Erythroblast (primary cell): ENCODE measurements at places on chromosomes 3 and 15.
A peak's percentile ranks its signal among the peaks of the same experiment; 100 is the strongest.

DNA sequence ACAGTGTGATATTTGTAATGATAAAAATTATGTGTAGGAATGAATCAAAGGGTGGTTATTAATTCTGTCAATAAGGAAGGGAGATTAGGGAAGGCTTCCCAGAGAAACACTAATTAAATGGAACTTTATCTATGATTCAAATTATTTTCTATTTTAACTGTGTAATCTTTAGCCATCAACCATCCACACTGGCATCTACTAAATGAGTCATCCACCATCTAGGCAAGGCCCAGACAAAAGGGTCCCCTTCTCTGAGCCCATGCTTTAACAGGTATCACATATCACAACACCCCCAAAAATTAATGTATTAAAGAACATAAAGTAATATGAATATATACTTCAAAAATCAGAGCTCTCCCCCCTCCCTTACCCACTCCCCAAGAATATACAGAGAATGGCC is 19.9 kb upstream of the TPM1 start:
- DNase-seq: no peak

DNA sequence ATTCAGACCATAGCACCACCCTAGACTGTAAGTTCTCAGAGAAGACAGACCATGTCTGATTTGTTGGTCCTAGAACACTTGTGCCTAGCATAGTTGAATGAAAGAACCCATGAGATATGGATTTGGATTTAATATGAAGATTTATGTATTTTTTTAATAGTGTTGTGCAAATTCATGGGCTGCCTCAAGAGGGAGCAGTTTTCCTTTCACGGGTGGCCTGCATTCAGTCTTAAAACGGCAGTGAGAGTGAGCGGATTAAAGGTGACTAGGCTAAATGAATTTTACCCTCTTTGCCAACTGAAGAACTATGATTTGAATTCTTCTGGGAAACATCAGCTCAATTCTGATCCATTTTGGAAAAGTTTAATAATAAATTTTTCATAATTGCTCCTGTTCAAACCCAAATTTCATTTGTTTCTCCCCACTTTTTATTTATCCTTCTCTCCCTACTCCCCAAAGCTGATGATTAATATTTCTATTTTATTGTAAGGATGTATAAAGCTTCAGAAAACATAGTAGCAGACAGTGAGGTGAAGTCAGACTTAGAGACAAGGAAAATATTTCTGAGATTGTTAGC is 67.3 kb downstream of the MORC1 start:
- DNase-seq: peak; percentile 65

DNA sequence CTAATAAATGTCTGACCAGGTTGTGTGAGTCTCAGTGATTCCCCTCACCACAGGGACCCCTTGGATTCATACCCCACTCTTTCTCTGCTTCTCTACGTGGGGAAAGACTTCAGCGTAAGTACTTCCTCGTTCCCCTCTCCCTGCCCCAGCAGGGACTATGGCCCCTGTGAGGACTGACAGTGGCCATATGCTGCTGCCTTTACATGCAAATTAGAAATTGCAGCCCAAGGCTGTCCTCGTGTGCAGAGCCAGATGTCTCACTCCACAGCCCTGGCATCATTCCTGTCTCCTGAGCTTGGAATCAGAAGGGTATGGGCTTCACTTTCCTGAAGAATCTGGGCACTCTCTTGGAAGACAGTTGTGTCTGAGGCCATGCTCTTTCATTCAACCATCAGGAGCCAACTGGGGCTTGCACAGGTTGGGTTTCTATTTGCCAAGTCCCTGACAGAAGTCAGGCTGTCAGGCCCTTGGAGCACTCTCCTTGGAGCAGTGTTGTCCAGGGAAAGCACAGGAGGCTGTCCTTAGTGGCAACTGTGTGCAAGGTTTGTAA is 30.5 kb upstream of the IQCF2 start:
- no peak for DNase-seq

DNA sequence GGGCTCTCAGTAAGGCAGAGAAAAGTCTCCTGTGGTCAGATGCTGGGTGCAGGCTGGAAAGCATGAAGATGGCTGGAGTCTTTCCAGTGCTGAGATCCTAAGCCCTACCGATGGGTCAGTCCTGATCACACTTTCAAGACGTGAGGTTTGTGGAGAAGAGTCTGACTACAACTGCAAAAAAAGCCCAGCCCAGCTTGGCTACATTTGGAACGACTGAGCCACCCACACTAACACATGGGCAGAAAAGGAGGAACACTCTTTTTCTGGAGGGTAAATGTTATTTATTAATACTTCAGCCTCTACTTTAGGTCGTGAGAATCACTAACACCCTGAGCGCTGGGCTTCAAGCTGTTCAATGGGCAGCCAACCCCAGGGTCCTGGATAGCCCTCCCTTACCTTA is 22.0 kb upstream of the C3orf22 start:
- DNase-seq: no peak

GRCh38 chr3:88267441-88267840 is 117.7 kb downstream of the C3orf38 start:
- DNase-seq: no peak

- DNase-seq: no peak
These were observed 216.2 kb downstream of the STT3B start for GRCh38 chr3:31748933-31749295.

- DNase-seq: no peak
These were observed 396.8 kb downstream of the IGSF11 start for GRCh38 chr3:118637846-118638245.

DNA sequence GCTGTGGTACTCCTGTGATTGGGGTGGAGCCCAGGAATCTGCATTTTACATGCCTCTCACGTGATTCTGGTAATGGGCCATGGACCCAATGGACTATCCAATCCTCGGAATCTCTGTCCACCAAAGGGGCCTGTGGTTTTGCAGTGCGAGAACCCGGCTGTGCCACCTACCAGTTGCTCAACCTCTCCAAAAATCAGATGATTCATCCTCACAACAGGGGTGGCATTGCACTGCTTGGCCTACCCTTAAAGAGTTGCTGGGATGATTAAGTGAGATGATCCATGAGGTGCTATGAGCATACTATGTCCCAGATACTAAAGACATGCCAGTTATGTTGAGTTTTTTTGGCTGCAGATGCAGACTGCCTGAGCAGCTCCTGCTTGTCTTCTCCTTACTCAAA is 5.1 kb downstream of the ANP32A start:
- DNase-seq: no peak

DNA sequence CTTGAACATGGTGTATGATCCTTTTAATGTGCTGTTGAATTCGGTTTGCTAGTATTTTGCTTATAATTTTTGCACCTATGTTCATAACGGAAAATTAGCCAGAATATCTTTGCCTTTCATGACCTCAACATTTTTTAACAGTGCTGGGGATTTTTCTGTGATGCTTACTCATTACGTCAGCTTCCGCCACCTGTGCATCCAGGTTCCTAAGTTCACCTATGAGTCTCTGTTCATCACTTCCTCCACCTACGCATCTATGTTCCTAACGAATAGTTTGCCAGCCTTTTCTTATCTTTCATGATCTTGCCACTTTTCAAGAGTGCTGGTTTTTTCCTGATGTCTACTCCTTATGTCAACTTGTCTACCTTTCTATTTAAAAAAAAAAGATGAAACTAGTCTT is 16.5 kb downstream of the AADACL2 start:
- DNase-seq: no peak

- no peak for DNase-seq
These were observed 163.9 kb downstream of the SMAD6 start for GRCh38 chr15:66865622-66866611.

GRCh38 chr15:78831229-78832207 is 20.3 kb upstream of the ADAMTS7 start:
- DNase-seq: no peak

GRCh38 chr15:69795601-69796000 is 302.1 kb downstream of the TLE3 start:
- no peak for DNase-seq

DNA sequence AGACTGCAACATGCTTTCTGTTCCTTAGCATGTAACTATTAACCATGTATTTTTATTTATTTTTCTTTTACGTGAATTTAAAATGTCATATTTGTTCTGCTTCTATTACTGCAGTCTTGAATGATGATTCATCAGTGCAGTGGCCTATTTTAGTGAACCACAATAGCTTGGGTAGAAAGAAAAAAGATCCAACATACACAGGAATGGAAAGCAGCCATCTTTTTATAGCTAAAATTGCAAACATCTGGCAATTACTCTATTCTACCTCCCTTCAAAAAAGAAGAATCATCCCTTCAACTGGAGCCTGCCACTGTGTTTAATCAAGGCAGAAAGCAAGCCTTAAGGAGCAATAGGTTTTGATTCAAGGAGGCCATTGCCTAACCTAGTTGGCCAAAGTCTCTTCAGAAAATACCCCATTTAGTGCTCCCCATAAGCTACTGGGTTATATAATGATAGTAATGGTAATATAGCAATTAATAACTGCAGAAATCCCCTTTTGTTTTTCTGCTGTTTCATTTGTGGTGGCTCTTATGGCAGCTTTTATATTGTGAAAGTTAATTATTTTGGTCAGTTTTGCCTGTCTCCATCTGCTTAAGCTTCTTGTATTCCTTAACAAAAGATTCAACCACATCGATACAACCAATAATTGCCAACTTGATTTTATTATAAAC is 267.3 kb downstream of the LPP start:
- DNase-seq: no peak

- no peak for DNase-seq
These were observed 71.3 kb downstream of the RASA2 start for GRCh38 chr3:141557961-141558706.

DNA sequence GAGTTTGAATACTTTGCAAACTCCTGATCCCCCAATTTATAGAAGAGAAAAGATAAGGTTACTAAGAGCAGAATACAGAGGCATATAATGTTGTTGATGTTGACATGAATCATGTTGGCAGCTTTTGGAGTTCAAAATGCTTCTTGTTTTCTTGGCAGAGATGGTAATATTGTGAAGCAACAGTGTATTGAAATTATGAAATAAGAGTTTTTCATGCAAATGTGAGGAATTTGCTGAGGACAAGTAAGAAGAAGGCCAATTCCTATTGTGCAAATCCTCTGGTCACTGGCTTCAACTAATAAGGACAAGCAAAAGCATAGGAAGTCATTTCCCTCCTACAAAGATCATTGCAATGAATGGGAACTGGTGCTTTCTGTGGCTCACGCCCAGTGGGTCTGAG is 126.9 kb upstream of the CHL1 start:
- DNase-seq: no peak

GRCh38 chr3:177602601-177603147 is 405.4 kb upstream of the TBL1XR1 start:
- no peak for DNase-seq

DNA sequence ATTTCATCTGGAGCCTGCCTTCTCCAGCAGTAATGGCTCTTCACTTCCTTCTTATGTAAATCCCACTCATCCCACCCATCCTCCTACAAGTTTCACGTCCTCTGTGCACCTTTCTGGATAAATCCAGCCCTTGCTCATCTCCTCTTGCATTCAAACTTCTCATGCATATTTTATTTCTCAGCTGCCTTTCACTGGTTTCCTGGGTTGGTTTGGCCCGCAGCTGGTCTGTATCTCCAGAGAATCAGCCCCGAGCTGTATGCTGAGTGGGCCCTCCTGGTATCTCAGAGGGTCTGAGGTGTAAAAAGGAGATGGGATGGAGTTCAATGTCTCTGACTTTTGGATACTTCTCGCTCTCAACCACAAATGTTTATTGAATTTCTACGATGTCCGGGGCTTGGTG is 248.6 kb upstream of the FEZF2 start:
- DNase-seq: no peak

DNA sequence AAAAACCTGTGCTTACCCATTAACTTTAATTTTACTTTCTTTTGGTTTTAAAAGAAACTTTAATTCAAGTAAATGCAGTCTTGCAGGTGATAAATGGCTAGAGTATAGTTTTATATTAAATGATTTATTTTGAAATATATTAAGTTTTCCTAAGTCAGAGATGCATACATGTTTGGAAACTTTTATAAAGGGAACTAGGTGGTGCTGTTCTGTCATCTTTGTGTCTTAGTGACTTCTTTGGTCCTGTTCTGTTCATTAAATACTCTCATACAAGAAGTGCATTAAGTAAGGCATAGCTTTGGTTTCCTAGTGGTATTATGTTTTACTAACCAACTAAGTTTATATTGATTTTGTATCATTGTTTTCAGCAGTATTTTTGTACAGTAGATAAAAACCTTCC is 15.6 kb downstream of the CADM2 start:
- no peak for DNase-seq

DNA sequence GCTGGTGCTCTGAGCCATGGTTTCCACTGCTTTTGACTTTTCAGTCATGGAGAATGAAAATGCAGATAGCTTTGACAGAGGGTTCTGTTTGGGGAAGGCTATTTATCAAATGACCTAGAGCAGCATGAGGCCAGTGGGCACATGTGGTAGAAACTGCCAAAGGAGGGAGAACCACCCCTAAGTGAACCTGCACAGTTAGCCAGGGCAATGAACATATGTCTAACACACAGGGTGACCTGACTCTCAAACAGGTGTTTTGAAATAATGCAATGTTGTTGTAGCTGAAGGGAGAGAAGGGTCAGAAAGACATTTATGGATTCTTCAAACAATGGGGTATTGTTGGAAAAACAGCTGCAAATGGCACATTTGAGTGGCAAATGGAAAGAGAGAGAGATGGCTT is 174.4 kb upstream of the FAM3D start:
- DNase-seq: no peak

GRCh38 chr3:152524198-152525140 is 255.7 kb downstream of the MBNL1 start:
- peak; percentile 75 for DNase-seq

DNA sequence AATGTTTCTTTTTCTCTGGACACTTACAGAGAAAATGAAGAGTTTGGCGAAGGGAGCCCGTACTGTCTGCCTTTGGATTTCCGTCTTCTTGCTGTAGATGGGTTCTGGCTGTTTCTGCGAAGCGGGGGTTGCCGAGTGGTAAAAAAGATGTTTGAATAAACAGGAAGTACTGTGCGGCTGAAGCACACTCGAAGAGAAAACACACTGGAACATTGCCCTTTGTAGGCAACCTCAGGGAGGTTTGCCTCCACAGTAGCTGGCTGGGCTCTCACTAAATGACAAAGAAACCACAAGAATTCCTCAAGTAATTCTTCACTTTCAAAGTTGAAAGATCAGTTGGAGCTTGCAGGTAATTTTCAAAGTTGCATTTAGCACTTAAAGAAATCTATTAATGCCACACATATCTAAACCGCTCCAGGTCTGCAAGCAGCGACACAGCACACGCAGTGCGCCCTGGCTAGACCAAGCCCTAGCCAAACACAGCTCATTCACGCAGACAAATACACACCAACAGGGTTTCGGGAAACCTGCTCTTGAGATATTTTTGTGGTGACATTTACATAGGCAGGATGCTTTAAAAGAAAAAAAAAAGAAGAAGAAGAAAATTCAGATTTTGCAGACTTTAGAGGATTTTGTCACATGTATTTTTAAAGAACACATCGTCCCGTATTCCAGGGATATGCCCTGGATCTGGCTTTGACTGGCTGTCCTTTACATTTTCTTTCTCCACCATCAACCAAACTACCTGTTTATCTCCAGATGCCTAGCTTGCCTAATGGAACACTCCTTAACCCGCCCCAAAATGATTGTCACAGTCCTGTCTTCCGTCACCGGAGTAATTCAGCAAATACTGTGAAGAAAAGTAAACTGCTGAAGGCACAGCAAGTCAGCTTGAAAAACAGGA is 452.8 kb downstream of the FOXP1 start:
- DNase-seq: peak; percentile 65

GRCh38 chr3:106290304-106290997 is 421.6 kb upstream of the CBLB start:
- no peak for DNase-seq

GRCh38 chr15:57562196-57562769 is 29.4 kb upstream of the MYZAP start:
- no peak for DNase-seq

- DNase-seq: no peak
These were observed 30.4 kb upstream of the SYNM start for GRCh38 chr15:99074446-99074845.

- no peak for DNase-seq
These were observed 49.2 kb downstream of the KATNBL1 start for GRCh38 chr15:34160735-34161134.
